ENCODE measurements at places on chromosomes 3 and 15.

GRCh38 chr3:10279384-10280176 lies 13.2 kb downstream of the GHRL start:
- no peak for DNase-seq

- DNase-seq: no peak
These were observed 90.7 kb upstream of the MEF2A start for GRCh38 chr15:99474909-99475753.

DNA sequence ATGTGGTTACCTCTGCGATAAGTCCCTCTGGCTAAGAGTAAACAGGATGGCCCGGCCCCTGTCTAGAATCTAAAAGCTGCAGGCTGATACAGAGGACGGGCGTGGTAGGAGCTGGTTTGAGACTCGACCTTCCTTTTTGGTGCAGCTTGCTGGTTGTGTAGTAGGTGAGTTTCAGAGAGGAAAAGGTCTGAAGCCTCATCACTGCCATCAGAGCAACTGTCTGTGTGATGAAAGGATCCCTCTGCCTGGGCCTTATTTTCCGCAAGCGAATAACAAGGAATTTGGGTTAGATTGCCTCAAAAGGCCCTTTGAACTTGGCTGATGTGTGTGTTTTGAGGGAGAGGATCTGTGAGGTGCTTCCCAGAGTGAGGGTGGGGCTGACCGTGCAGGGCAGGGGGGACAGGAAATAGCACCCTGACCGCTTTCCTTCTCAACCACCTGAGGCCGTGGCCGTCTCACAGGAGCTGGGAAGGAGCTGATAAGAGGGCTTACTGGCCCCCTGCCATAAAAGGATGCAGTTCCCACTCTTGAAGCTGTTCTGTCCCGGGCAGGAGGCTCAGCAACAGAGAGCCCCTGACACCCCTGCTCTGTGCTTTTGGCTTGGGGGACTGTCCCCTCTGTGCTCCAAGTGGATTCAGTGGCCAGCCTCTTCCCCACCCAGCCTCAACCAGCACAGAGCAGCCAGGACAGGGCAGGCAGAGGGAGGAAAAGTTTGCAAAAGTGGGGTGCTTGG lies 45.6 kb upstream of the TFRC start:
- peak; percentile 65 for DNase-seq

- no peak for DNase-seq
These were observed 136.9 kb downstream of the TJP1 start for GRCh38 chr15:29685156-29686078.

DNA sequence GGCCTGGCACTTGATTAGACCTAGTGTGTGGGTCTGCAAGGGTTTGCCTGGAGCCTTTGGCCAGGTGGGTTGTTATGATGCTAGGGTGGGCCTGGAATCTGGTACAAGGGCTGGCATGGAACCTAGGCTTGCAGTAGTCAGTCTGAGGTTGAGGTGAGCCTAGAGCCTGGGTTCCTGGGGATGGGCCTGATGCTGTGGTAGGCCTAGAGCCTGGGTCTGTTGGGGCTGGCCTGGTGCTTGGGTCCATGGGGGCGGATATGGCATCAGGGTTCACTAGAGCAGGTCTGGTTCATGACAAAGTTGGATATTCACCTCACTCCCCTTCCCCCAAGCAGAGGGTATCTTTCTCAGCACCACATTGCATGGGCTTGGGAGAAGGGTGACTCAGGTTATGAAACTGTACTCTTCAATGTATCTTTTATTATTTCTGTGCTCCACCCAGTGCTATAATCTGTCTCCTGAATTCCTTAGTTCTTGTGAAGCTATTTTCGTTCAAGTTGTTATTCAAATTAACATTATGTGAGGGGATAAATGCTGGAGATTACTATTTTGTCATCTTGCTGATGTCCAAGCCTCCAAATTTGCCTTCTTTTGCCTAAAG lies 274.4 kb downstream of the NFKBIZ start:
- peak; percentile 15 for DNase-seq

DNA sequence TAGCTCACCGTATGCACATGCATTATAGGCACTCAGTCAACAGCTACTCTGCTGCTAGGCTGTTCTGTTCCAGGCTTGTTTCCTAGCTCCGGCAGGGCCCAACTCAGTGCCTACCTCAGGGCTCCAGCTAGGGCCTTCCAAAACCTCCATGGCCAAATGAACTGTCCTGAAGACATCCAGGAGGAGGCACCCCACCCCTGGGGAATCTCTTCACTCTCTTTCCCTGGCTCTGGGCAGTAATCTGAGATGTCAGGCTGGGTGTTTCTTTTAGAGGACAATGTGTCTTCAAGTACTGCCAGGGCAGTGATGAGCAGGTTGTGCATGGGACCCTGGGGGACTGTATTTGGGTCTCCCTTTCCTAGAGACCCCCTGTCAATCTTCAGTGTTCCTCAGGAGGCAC lies 38.3 kb upstream of the TPM1 start:
- DNase-seq: no peak

DNA sequence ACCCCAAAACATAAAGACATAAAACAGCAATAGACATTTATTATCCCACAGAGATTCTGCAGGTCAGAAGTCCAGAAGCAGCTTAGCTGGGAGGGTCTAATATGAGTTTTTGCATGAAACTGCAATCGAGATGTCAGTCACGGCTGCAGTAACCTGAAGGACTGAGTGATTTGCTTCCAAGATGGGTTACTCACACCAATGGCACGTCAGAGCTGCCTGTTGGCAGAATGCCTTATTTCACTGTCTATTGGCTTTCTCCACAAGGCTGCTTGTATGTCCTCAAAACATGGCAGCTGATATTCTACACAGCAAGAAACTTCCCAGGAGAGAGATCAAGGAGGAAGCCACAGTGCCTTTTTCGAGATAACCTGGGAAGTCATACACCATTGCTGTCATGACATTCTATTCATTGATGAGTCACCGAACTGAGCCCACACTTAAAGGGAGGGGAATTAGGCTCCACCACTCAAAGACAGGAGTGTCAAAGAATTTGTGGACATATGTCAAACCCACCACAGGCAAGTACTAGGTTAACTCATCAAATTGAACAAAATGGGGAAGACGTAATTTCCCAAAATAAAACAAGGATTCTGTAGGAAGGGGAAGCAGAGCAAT lies 122.2 kb downstream of the SYNPR start:
- no peak for DNase-seq

GRCh38 chr3:40718681-40719080 lies 193.9 kb downstream of the ZNF621 start:
- DNase-seq: no peak

DNA sequence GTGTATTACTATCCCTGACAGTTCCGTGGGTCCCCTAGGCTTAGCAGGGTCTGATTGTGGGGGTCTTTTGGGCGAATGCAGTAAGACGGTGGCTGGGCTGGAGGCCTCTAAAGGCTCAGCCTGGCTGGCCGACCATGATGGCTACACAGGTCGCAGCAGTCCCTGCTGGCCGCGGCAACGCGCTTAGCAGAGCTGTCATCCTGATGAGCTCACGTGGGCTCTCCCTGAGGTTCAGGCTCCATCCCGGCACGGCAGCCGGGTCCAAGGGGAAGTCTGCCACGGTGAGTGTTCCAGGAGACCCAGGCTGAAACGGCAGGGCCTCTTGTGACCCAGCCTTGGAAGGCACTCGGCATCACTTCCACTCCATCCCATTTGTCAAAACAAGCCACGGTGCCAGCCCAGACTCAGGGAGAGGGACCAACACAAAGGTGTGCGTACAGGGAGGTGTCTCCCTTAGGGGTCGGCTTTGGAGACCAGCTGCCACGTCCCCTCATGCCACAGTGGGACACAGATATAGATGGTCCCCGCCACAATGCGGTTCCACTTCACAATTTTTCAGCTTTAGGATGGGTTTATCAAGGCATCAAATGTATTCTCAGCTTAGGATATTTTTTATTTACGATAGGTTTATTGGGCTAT lies 101.8 kb downstream of the XXYLT1 start:
- no peak for DNase-seq

DNA sequence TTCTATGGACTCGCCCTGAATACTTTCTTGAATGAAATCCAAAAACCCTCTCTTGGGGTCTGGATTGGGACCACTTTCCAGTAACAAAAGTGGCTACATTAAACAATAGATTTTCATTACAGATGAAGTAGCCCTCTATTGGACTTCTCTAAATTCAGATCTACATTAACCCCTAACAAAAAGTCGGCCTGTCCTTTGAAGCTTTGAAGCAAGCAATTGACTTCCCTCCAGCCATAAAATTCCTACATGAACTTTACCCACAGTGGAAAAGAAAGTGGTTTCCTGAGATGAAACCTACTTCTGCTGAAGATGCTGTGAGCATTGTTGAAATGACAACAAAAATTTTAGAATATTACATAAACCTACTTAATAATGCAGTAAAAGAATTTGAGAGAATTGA lies 967.1 kb upstream of the ROBO1 start:
- DNase-seq: no peak

GRCh38 chr3:17175187-17175807 lies 290.5 kb downstream of the PLCL2 start:
- peak; percentile 69 for DNase-seq

GRCh38 chr3:185830018-185830797 lies 5.4 kb upstream of the IGF2BP2 start:
- no peak for DNase-seq

DNA sequence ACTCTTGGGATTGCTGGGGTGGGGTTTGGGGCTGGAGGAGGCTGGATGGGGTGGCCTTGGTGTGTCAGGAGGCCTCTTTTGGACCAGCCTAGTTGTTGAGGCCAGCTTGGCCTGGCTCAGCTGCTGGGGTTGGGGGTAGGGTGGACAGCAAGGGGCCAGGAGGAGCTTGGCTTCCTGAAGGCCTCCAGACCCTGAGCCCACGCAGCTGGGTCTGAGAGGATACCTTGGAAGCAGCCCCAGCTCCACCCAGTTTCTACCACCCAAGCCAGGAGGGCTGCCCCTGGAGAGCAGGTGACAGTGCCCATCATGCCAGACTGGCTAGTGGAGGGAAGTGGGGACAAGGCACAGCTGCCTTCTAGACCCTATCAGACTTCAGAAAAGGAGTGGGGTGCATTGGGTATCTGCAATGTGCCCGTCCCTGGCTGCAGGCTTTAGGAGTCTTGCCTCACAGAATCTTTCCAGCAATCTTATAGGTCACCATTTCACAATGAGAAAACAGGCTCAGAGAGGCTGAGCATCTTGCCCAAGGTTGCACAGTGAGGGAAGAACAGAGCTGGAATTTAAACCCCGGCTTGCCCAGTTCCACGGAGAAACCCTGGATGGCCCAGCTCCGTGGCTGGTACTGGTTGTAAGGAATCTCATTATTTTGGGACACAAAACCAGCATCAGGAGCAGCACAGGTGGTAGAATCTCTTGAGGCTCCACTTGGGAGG lies 83.0 kb downstream of the LINGO1 start:
- DNase-seq: no peak

DNA sequence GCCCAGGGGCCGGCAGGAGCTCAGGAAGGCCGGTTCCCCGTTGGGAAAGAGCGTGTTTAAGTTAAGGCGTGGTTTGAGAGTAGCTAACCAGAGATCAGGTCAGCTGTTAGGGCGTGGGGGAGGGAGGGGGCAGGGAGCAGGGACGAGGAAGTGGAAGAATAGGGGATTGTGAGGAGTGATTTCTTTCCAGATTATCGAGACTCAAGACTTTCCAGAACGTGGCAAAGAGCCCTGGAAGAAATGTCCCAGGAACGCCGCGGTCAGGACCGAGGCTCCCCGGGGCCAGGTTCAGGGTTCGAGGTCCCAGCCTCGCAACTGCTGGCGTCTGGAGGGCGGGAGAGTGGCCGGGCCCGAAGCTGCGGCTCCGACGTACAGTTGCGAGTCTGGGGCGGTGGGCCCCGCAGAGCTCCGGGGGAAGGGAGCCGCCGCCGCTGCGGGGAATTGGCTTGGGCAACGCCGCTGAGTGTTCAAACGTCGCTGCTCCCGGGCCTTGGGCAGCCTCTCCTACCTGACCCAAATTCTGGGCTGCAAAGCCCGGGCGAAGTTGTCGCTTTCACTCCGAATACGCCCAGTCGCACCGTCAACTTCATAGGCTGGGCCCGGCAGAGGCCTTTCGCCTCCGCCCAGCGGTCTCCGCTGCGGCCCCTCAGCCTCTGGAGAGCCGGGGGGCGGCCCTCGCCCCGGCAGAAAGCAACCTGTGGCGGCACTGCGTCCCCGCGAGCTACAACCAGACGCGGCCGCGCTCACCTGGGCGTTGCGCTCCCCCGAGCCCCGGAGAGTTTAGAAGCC lies 9.5 kb downstream of the ISL2 start:
- DNase-seq: no peak

- DNase-seq: no peak
These were observed 78.3 kb downstream of the B3GALNT1 start for GRCh38 chr3:161026612-161027510.

DNA sequence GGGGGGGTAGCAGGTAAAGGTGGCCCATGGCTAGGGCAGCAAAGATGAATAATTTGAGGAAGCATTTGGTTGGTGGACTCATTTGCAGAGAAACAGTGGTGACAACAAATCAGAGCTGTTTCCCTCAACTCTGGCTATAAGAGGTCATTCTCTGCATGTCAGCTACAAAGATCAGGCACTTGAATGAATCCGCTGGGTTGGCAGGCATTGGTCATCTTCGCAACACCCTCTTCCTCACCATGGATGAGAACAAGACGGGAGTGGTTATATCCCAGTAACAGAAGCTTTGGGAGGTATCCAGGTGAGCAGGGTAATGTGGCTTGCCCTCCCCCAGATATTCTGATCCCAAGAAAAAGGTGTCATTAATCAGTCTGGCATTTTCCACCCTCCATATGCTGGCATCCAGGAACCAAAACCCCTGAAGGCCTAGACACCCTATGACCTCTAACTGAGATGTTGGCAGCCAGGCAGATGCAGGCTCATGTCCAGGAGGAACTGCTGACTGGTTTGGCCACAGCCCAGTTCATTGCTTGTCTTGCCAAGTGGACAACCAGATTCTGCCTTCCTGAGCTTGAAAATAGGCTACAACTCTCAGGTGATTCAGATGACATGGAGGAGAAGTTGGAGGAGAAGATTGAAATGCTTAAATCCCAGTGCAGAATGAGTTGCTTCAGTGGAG lies 108.9 kb upstream of the TRIM42 start:
- DNase-seq: peak; percentile 41

GRCh38 chr3:9906480-9906879 lies 3.8 kb downstream of the IL17RE start:
- DNase-seq: no peak

GRCh38 chr3:29301332-29302019 lies 20.6 kb downstream of the RBMS3 start:
- DNase-seq: no peak

- no peak for DNase-seq
These were observed 464.5 kb upstream of the TGFBR2 start for GRCh38 chr3:30141927-30142326.

DNA sequence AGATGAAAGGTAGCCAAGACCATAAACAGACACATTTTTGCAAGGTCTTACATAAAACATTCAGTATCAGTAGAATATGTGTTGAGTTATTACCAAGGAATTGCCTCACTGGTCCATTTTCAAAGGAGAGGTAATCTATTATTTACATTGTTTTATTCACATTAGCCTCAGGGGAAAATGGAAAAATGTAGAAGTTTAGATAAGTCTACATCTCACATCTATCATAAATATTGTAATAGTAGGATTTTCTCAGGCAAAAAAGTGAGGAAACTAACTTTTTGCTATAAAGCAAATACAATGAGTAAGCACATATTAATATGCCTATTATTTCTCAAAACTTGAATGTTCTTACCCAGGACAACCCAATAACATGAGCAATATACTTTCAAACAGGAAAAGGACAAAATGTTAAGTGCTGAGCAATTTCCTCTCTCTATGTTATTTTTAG lies 184.6 kb upstream of the AGTR1 start:
- DNase-seq: peak; percentile 67
